ENCODE measurements at places on chromosomes 1 and 21.
A peak's percentile ranks its signal among the peaks of the same experiment; 100 is the strongest.

DNA sequence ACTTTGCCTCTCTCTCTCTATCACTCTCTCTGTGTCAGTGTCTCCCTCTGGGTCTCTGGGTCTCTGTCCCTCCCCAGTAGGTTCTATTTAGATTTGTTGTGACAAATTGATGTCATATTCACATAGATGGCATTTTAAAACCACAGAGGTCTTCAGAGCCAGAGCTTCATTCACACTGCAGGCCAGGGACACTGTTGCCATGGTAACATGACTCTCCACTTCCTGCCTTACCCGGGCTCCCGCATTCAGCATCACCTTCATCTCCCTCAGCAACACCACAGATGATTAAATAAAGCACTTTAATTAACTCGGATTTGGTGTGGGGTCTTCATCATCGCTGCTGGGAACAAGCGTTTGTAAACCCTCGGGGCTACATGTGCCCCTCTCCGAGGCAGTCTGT, 132.6 kb downstream of the ETS2 start:
- no peak for DNase-seq

DNA sequence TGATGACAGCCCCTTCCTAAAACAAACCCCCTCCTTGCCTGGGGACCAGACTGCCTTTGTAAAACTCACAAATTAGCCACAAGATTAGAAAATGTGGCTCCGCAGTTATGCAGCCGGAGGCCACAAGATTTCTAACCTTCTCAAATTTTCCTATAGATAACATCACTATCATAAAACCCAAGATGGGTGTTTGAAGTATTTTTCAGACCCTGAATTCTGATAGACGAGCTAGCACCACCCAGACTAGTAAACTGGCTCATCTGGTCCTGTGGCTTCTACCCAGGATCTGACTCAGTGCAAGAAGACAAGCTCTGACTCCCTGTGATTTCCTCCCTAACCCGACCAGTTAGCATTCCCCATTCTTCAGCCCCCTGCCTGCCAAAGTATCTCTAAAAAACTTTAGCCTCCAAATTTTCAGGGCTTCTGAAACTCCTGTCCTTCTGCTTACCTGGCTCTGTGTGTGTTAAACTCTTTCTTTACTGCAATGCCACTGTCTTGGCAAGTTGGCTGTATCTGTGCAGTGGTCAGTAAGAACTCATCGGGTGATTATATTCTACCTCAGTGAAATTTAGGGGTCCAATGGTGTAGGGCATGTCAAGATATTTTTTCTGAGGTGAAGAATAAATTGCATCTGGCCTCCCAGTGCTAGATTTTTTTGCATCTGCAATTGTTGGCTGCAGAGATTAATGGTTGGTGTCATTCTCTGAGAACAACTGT, 102.1 kb downstream of the S1PR1 start:
- DNase-seq, result no peak

DNA sequence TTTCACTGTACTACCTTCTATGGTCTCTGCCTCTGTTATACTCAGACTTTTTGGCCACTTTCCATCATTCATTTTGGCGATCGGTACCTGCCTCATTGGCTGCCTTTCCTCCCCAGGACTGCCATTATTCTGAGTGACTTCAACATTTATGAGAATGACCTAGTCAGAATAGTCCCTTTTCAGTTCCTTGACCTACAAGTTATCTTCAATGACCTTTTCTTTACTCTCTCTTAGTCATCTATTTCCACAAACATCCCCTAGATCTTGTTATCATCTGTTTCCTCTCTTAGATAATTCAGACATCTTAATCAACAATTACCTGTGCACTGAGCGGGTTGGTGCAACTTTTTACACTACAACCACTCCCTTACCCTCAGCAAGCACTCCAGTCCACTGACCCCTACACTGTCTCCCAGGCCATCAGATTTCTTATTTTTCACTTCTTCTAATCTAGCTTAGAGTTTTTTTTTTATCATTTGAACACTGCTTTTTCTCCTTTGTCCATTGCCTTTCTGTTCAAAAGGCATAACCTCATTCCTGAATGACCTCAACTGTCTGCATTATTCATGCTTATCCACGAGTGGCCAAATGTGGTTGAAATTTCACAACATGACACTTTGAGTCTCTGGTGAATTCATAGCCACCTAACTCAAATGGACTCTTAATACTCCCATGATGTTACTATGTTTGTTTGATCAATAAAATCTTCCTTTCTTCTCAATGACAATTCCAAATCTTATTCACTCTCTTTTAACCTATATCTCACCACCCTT, 112.7 kb downstream of the HMCN1 start:
- no peak for DNase-seq

DNA sequence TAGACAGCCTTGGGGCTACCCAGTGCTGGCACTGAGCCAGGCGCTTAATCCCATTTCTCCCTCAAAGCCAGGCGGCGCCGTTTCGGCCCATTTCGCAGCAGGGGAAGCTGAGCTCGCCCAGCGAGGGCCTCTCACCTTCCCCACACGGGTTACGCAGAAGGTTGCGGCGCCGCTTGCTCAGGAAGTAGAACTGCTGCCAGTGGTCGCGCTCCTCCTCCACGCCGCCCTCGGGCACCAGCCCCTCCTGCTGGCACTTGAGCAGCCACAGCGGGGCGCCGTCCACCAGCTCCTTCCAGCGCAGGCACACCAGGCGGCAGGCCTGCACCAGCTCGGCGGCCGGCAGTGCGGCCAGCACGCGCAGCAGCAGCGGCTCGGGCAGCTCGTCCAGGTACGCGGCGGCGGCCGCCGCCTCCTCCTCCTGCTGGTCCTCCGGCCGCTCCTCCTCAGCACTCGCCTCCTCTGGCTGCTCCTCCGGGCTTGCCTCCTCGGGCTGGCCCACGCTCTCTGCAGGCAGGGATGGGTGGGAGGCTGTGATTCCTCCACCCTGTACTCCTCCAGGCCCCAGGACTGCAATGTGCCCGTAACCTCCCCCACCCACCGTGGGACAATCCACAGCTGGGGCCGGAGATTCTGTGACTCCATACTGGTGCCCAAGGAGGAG, 3.8 kb downstream of the FBXO2 start:
- DNase-seq, result peak; percentile 56

GRCh38 chr1:157732755-157733154, 32.2 kb upstream of the FCRL3 start:
- no peak for DNase-seq

DNA sequence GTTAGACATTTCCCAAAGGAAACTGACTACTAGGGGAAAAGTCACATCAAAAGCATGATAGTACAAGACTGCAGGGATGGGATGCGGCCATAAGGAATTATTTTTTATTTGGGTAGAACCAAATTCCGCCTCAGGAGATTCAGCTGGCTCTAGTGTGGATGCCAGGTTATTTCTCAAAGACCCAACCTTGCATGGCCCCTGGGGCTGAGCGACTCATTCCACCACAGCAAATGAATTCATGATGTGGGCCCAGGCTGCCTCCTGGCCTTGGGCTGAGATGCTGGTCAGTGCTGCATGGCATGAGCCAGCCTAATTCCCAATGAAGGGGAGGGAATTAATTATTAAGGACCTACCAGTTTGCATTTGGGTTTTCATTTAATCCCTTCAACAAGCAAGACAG, 11.8 kb downstream of the TMEM35B start:
- DNase-seq, result no peak

DNA sequence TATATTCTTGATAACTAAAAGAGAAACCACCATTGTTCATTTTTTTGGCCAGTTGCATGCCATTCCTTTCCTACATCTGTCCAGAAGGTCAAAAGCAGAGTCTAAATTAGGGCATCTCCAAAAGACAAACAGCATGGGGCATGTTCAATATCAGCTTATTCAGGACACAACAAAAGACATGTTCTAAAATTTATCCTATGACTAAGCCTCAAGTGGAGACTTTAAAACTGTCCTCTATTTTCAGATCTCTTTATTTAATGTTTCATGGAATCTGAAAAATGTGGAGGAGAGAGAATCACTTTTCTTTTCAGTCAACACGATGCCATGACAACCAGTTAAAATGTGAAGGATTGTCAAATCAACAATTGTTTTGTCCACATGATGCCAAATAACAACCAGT, 303.4 kb upstream of the PRMT6 start:
- DNase-seq, result no peak

GRCh38 chr1:159339536-159339935, 37.4 kb downstream of the FCER1A start:
- DNase-seq, result no peak

- no peak for DNase-seq
These were observed 440.8 kb downstream of the NPHP4 start for GRCh38 chr1:5551274-5551975.

DNA sequence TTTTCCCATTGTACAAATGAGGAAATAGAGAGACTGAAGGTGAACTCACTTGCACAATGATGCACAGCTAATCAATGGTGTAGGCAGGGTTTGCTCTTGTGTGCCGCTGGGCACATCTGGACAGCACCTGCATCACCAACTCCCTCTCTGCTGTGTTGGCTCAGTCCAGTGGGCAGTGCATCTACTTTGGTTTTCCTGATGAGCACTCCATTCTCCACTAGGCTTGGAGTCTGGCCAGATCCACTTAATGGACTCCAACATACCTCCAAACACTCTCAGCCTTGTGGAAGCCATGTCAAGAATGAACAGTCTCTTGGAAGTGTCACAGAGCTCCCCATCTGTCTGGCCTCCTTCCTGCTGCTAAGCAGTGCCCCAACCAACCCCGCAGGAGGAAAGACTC, 152.2 kb downstream of the HIVEP3 start:
- no peak for DNase-seq

GRCh38 chr1:37147392-37147831, 113.1 kb upstream of the GRIK3 start:
- DNase-seq, result no peak

- DNase-seq, result no peak
These were observed 115.6 kb upstream of the MROH9 start for GRCh38 chr1:170819781-170820180.

DNA sequence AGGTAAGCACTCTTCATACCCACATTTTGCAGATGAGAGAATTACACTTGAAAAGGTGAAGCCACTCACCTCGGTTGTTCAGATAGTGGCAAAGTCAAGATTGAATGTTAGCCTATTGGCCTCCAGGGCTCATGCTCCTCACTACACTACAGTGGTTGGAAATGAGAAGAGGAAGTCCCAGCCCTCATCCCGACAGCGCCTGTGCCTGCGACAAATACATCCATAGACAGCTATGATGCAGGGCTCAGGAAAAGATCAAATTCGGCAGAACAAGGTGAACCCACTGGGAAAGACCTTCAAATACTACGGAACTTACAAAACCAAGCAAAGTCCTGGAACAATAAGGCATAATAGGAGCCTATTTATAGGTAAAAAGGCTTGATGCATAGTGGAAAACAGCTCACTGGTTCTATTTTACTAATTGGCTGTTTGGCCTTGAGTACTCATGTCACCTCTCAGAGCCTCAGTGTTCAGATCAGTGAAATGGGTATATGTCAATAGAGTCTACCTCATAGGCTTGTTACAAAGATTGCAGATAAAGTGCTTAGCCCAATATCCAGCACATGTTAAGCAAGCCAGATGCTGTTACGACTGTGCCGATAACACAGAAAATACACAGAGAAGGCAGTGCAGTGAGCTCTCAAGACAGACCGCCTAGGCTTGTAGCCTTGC, 3.5 kb downstream of the SPOCD1 start:
- DNase-seq, result no peak

All from stimulated activated CD4-positive, alpha-beta T cell treated with anti-CD3 and anti-CD28 coated beads, Interleukin-15, amount 100 ng/mL, for 1 hour (primary cell).